ENCODE measurements at places on chromosomes 6 and 20.

DNA sequence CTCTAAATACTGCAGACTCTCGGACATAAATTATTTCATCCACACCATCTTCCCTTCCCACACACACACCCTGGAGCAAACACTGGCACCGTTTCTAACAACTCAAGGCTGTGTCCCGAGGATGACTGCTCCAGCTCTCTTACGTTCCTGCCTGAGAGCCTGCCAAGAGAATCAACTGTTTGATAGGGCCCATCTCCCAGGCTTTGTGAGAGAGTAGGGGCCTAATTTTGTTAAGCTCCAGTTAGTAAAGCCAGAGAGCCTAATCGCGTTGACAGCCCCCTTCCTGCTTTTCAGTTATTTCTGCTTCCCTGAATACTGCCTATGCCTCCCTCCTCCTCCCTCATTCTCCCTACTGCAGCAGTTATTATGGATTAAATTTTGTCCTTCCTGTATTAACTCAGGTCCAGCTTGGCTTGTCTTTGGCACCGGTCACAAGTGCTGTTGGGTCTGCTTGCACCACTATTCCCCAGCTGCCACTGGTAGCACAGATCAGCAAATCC lies 118.1 kb upstream of the TMEM181 start:
- peak; percentile 71 for DNase-seq

DNA sequence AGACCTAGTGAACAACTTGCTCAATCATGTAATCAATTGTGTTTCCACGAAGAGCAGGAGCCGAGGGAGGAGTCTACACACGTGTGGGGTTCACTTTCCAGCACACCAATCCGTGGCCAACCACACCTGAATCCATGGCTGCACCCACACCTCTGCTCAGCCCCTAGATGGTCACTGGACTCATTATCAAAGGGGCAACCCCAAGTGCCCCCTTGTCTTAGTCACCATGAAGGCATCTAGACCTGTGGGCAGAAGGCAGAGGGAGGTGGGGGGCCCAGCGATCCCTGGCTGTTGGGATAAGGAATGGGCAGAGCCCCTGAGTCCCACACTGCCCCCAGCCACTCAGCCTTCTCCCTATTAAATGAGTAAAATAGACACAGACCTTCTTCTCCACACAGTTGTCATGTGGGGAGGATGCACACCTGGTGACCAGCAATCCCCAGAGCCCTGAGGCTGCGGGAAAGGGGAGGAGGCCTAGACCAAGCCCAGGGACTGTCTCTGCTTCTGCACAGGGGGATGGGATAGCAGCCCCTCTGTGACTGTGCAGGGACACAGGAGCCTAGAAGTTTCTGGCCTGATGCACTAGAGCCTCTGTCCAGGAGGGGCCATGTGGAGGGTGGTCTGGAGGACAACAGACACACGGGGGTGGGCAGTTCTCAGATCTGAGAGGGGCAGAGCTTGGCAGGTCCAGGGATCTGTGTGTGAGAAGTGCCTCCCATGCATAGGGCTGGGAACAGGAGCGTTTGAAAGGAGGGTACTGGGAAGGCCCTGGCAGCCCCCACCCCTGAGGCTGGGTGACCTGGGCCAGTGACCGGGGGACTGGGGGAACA lies 1.9 kb upstream of the RAET1L start:
- no peak for DNase-seq

DNA sequence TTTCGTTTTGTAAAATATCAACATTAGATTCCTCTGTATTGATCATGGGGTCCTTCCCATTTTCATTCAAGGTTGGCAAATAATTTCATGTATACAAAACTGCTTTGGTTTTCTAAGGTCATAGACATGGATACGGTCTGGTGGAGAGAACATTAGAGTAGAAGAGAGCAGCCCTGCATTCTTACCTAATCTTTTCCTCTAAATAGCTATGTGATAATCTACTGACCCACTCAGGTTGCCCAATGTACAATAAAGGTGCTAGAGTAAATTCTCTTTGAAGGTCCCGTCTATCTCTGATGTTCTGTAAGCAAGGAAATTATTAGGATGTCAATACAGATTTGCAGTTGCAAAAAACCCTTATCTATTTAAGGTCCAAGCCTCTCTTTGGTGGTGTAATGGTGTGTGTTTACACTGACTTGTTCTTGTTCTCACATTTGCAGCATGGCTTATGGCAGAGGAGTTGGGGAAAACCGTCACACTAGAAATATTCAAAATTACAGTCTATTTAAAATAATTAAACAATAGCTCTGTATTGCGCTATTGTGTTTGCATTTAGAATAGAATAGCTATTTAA lies 31.2 kb upstream of the NOX3 start:
- no peak for DNase-seq

GRCh38 chr6:30234356-30234755 lies 21.1 kb upstream of the TRIM26 start:
- DNase-seq = peak; percentile 31

DNA sequence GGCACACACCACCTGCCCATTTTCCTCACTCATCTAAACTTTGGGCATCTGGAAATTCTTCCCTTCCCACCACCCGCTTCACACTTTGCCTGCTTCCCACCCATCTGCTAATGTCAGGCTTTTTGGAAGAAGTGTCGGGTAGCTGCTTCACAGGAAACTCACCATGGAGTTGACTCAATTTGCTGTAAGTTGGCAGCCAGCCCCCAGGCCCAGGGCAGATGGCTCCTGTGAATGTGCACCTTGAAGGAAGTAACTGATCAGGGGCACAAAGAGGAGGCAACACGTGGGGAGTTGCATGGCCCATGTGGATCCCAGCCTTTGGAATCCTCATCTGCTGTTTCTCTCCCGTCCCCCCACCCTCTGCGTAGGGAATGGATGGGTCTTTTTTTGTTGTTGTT lies 87.3 kb downstream of the PPP1R14C start:
- DNase-seq = no peak

- no peak for DNase-seq
Observed at GRCh38 chr20:41446456-41446855, 79.8 kb upstream of the EMILIN3 start.
